ENCODE measurements at places on chromosomes 5 and 9.

GRCh38 chr5:79961716-79962574 is 29.1 kb downstream of the MTX3 start:
- no peak for DNase-seq

DNA sequence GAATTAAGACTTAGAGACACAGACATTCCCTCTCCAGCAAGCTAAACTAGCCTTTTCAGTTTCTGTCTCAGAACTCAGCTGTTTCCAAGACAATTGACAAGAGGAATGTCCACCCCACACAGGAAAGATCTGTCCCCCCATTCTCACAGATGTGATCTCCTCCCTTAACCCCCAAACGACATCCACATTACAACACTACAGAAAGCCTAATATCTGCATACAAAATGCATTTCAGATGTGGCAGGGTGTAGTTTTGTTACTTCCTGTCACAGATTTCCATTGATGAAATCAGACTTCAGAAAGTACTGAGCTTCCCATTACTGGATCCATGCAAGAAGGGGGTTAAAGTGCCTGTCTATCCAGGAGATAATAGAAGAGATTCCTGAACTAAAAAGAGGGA is 2.9 kb upstream of the ARSI start:
- DNase-seq, result no peak

DNA sequence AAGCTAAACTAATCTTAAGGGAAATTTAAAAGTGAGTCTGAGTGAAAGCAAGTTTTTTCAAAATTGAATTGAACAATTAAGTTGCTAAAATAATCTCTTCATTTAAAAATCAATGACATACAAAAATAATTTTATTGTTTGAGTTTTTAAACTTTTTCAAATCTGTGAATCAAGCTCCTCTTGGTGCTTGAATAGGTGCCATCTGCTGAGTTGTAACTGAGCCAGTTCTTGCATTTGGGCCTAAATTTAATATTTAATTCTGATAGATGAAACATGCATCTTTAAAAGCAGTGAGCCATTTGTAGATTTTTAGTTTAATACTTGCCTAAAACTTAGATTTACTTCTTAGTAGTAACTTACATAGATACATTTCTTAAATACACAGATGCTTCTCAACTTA is 31.8 kb downstream of the SPATA31D1 start:
- no peak for DNase-seq

DNA sequence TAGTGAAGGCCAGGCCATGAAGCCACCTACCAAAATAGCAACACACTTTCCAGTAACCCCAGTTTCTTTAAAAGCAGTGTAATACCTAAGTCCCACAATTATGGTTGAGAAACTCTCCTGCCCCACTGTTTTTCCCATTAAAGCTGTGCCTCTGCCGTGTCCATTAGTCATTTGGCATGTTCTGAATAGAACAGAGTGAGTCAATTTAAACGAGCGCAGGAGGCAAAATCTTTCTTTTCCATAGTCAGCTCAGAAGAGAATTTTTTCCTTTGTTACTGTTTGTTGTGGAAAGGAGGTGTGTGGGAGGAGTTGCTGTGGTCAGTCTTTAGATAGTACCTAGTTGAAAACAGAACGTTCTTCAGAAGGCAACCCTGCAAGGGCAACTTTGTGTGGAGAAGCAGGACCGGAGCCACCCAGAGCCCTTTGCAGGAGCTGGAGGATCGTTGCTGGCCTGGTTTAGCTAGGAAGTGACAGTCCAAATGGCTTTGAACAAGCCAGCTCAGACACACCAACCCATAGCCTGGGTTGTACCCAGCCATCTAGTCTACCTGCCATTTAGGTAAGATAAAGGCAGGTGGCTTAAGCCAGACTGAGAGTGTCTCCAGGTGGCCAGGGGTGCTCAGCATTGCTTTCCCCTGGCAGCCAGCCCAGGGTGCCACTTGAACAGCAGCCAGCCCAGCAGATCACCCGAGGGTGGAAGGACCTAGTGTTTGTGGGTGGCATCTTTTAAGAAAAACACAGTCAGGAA is 30.4 kb downstream of the GADD45G start:
- DNase-seq, result no peak

- DNase-seq, result no peak
Measured at GRCh38 chr9:38337181-38337580, 55.3 kb upstream of the ALDH1B1 start.

DNA sequence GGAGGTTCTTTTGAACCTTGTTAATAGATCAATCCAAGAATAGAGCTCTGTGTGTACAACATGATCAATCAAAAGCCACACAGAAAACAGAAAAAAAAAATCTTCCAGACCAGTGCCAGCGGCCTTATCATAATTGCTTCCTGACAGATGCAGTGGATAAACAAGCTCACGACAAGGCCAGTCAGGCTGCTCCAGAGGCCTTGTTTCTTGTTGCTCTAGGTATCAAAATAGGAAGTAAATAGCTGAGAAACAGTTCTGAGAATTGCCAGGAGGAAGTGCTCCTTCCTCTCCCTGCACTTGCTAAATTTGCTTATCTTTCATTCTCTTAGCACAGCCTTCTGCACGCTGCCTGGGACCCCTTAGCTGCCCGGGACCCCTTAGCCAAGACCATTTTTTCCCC is 199.0 kb upstream of the TARS1 start:
- DNase-seq, result no peak

GRCh38 chr5:117859176-117859575 is 1129.2 kb downstream of the DTWD2 start:
- DNase-seq, result no peak

- no peak for DNase-seq
Measured at GRCh38 chr5:106006242-106006641, 1664.5 kb downstream of the EFNA5 start.

DNA sequence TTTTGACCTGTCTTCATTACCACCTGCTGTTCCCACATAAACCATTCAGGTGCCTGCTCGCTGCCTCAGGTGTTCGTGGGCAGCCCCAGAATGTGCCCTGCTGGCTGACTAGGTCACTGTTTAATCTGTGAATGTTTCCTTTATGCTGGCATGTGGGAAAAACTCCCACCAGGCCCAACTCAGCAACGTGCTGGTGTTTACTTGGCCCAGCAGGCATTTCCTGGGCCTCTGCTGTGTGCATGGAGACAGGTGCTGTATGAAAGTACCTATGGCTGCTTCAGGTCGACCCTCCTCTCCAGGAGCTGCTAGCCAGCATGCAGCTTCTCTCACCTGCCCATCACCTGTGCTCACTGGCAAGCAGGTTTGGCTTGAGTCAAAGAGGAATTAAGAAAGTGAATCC is 65.8 kb downstream of the RAD23B start:
- DNase-seq, result no peak

DNA sequence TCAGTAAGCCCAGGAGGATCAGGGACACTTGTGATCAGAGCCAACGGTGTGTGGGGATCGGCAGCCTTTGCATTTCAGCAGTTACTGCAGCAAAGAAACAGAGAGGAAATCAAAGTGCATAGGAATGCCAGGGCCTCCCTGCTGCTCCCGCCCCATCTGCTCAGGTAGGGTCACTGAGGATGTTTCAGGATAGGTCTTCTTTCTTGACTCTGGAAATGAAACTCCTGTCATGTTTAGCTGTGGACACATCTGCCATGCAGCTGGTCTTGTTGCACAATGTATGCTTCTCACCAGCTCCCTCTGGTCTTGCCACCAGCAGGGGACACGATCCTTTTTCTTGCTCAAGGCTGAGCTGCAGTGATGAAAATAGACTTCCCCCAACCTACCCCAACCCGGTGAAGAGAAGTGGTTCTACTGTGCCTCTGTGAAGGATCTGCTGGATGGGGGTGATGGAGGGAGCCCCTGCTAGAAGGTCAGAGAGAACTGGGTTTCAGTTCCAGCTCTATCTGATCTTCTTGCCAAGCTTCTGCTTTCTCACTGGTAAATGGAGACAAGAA is 185.2 kb upstream of the KLF4 start:
- no peak for DNase-seq

- no peak for DNase-seq
Measured at GRCh38 chr9:113746486-113746885, 129.6 kb upstream of the ZNF618 start.

- no peak for DNase-seq
Measured at GRCh38 chr5:136598802-136599404, 233.6 kb upstream of the TRPC7 start.

GRCh38 chr5:109161914-109162683 is 247.7 kb downstream of the PJA2 start:
- DNase-seq, result no peak

DNA sequence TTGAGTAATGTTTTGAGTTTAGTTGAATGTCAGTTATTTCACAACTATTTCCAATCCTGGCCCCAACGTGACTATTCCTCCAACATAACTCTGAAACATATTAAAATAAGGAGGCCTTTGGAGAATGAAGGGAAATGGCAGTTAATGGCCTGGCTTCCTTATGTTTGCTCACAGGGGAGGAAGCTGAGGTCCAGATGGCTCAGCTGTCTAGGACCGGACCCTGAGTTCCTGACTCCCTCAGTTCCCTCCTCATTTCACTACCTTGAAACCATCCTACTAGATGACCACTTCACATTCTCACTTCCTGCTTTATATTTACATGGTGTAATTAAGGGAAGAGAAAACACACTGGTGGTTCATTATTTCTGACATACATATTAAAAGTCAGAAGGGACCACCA is 6.6 kb downstream of the OTULINL start:
- DNase-seq, result no peak

DNA sequence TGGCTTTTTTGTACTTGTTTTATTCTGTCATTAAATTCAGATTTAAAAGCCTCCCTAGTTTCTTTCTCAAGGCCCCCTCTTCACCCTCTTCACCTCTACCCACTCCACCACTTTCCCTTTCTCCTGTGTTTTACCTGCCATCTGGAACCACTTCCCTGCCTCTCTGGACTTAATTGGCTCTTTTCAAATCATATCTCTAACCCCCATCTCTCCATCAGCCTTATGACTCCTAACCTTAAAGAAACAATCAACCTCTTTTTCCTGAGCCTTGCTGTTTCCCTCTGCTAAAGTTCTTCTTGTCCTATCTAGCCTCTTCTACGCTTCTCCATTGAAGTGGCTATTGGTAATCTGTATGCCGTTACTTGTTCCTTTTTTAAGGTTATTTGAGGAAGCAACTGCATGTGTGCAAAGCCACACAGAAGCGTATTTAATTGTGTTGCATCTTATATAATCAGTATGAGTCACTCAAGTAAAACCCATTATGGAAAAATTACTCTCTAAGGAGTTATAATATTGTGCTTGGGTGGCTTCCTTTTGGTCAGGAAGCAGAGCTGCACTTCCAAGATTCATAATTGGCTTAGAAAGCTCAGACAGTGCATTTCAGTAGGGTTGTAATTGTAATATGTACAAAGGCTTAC is 653.6 kb upstream of the ITGA1 start:
- no peak for DNase-seq

DNA sequence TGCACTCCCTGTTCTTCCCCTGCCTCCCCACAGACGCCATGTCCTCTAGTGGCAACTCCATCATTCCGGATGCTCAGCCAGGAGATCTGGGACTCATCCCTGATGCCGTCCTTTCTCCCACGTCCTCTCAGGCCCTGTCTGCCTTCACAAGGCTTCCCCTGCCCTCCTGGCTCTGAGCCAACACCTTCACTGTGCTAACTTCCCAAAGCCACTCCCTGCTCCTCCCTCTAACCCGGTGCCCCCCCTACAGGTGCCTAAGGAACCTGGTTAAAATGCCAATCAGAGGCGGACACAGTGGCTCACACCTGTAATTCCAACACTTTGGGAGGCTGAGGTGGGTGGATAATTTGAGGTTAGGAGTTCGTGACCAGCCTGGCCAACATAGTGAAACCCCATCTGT is 67.6 kb downstream of the LMX1B start:
- no peak for DNase-seq

DNA sequence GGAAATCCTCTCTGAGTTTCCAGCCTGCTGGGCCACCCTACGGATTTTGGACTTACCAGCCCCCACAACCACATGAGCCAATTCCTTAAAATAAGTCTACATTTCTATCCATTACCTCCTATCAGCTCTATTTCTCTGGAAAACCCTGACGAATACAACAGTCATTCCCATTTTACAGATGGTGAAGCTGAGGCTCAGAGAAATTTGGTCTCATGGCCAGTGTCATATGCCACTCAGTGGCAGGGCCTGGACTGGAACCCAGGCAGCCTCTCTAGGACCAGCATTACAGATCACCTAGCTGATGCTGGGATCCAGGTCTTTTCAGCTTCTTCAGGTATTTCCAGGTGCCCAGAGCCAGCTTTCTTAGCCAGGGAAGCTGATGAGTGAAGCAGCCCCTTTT is 45.0 kb upstream of the SH3PXD2B start:
- DNase-seq, result no peak

DNA sequence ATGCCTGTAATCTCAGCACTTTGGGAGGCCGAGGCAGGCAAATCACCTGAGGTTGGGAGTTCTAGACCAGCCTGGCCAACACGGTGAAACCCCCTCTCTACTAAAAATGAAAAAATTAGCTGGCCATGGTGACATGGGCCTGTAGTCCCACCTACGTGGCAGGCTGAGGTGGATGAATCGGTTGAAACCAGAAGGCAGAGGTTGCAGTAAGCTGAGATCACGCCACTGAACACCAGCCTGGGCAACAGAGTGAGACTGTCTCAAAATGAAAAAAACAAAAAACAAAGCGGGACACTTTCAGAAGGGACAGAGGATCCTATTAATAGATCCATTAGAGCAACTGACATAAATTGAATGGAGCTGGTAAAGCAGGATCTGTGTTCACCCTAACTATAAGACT is 89.6 kb upstream of the SGCD start:
- DNase-seq, result no peak

GRCh38 chr9:5554254-5554653 is 43.9 kb downstream of the PDCD1LG2 start:
- no peak for DNase-seq

- DNase-seq, result no peak
Measured at GRCh38 chr9:119873877-119874276, 504.6 kb upstream of the BRINP1 start.

DNA sequence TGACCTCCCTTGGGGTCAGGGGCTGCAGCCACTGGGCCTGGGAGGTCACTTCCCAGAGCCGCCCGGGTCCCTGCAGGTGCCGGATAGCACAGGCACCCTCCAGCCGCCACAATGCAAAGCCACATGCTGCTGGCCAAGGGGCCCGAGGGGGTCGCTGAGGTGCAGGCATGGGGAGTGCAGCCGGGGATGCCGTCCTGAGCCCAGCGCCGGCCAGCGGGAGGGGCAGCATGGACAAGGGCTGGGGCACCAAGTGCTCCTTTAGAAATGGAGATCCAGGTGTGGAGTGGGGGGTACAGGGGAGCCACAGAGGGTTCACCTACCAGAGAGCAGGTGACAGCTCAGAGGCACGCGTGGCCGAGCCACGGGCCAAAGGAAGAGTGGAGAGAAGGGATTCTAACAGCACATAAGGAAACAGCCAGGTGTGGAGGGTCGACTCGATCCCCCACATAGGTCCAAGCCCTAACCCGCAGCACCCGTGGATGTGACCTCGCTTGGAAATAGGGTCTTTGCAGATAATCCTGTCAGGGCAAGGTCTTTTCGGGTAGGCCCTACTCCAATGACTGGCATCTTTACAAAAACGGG is 24.7 kb downstream of the ZDHHC11B start:
- DNase-seq, result no peak

- no peak for DNase-seq
Measured at GRCh38 chr9:70761139-70761670, 346.7 kb upstream of the KLF9 start.

- no peak for DNase-seq
Measured at GRCh38 chr5:129906177-129906887, 2.1 kb downstream of the CHSY3 start.

GRCh38 chr5:7663808-7664207 is 187.1 kb downstream of the CFAP90 start:
- DNase-seq, result no peak

- no peak for DNase-seq
Measured at GRCh38 chr9:109403116-109403515, 82.3 kb upstream of the EPB41L4B start.
